RPMI7951 (cell line): ENCODE measurements at places on chromosomes 7 and 10.
A peak's percentile ranks its signal among the peaks of the same experiment; 100 is the strongest.

GRCh38 chr10:73819081-73819480 is 7.7 kb upstream of the NDST2 start:
- DNase-seq = no peak

- DNase-seq = no peak
These were observed 4.8 kb downstream of the DENND2A start for GRCh38 chr7:140635816-140636215.

DNA sequence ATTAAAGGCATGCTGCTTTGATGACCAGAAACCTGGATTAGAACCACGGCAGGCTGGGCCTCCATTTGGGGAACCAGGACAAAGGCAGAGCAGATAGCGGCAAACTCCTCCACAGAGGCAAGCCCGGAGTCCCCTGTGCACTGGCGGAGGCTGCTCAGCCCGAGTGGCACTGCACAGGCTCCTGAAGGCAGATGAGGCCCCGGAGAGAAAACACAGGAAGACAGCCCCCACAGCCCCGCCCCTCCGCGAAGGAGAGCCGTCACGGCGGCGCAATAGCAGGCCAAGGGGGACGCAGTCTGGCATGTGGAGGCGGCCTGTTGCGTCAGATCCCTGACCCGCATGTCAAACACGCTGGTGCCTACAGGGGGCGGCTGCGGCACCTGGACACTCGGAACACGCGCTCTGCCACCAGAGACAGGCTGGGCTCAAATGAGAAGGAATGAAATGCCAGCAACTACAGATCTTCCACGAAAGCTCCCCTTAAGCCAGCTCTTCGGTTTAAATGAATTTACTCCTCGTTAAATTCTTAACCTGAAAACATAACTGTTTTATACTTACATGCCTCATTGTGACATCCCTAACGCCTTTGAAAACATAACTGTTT is 128.5 kb downstream of the MAD1L1 start:
- no peak for DNase-seq

GRCh38 chr10:30027057-30028005 is 32.1 kb downstream of the JCAD start:
- peak; percentile 55 for DNase-seq

DNA sequence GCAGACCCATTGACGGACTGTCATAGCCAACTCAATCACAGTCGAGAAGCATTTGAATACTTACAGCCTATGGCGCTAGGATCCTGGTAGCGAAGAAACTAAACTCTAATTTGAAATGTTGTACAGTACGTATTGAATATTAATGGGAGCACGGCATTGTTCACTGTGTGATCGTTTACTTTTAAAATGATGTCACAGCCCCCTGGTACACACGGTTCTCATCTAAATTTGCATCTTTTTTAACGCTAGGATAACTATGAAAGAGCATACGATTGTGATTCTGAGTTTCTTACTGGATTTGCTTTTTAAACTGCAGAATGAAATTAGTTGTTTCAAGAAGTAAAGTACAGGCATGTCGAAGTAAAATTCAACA is 895 bp upstream of the NAPEPLD start:
- no peak for DNase-seq

GRCh38 chr10:46091080-46091827 is 45.2 kb upstream of the MSMB start:
- no peak for DNase-seq

- DNase-seq = no peak
These were observed 847.5 kb downstream of the LRMDA start for GRCh38 chr10:76278811-76279460.

DNA sequence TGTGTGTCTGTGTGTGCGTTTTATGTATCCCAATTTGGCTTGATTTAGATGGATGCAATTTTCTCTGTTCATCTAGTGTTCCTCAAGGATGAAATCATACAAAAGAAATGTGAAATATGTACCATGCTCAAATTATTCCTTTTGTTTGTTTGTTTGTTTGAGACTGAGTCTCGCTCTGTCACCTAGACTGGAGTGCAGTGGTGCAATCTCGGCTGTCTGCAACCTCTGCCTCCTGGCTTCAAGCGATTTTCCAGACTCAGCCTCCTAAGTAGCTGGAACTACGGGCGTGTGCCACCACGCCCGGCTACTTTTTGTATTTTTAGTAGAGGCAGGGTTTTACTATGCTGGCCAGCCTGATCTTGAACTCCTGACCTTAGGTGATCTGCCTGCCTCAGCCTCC is 11.3 kb upstream of the SHTN1 start:
- no peak for DNase-seq

- no peak for DNase-seq
These were observed 142.5 kb upstream of the PPP2R2D start for GRCh38 chr10:131758062-131758938.

DNA sequence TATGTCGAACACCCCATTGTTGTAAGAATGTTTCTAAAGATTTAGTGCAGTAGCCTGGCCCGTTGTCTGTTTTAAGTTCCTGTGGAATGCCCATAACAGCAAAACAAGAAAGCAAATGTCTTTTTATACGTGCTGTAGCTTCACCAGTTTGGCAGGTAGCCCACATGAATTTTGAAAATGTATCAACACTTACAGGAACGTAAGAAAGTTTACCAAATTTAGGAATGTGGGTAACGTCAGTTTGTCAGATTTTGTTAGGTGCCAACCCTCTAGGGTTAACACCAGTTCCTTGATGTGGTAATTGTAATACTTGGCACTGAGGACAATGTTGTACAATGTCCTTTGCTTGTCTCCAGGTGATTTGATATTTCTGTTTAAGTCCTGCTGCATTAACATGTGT is 3.2 kb upstream of the GIMAP4 start:
- no peak for DNase-seq

GRCh38 chr7:725223-726005 is 1.1 kb upstream of the DNAAF5 start:
- peak; percentile 84 for DNase-seq

DNA sequence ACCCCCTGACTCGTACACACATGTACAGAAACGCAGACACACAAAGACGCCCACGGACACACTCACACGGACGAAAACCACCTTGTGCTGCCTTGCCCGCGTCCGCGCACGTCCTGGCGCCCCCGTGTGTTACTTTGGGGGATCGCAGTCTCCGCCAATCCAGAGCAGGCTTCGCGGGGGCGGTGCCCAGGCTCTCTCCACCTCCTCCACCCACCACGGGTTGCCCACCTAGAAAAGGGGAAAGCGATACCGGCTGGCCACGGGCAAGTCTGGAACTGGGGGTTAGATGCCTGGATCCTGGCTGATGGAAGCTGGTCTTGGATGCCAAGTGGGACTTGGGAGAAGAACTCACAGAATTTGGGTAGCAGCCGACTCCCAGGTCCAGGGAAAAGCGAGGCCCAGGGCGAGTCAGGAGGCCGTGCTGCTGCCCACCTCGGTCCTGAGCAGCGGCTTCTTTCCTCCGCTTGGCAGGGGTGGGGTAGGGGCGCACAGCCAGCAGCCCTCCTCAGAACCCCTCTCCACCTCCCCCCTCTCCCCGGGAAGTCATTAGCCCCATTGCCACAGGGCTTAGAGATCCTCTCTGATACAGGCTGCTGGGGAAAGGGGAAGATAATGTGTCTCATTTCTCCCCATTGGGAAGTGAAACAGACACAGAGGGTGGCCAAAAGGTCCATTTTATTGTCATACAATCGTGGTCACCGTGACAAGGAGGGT is 4.6 kb upstream of the VGF start:
- peak; percentile 54 for DNase-seq

GRCh38 chr10:97399843-97400545 is 1.1 kb downstream of the RRP12 start:
- peak; percentile 67 for DNase-seq

DNA sequence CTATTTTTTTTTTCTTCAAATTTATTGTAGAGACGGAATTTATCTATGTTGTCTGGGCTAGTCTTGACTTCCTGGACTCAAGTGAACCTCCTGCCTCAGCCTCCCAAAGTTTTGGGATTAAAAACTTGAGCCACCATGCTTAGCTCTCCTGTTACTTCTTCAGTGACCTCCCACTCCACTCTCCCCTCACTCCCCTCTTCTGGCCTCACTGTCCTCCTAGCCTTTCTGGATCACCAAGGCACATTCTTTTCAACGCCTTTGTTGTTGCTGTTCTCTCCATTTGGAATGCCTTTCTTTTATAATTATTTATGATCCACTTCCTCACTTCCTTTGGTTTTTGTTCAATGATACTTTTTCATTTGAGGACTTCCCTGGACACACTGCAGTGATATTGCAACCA is 17.9 kb downstream of the PTPRZ1 start:
- DNase-seq = no peak

GRCh38 chr7:148872188-148872587 is 11.9 kb downstream of the EZH2 start:
- DNase-seq = no peak

- no peak for DNase-seq
These were observed 114.0 kb upstream of the HGF start for GRCh38 chr7:81883801-81884393.

GRCh38 chr10:26509307-26509706 is 71.2 kb downstream of the APBB1IP start:
- DNase-seq = no peak

DNA sequence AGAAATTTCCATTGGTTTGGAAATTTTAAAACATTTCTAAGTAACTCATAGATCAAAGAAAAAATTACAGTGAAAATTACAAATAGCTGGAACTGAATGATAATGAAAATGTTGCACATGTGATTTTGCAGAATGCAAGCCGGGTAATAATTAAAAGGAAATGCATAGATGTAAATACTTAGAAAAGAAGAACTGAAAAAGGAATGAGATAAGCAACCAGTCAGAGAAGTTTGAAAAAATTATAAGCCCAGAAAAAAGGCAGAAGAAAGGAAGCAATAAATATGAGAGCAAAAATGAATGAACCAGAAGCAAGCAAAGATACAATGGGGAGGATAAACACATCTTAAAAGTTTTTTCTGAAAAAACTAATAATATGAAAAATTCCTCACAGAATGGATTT is 3.2 kb upstream of the TMEM273 start:
- DNase-seq = no peak
